ENCODE measurements at places on chromosomes 1 and 21.

GRCh38 chr21:26437326-26438009, 135.6 kb downstream of the CYYR1 start:
- no peak for DNase-seq

GRCh38 chr1:205257735-205258134, 30.0 kb downstream of the TMCC2 start:
- no peak for DNase-seq

- no peak for DNase-seq
Measured at GRCh38 chr1:154154534-154155191, at the start of gene NUP210L. Gene NUP210L (minus strand): TSS chr1:154155073.

- no peak for DNase-seq
Measured at GRCh38 chr21:27818847-27819246, 852.0 kb upstream of the ADAMTS5 start.

DNA sequence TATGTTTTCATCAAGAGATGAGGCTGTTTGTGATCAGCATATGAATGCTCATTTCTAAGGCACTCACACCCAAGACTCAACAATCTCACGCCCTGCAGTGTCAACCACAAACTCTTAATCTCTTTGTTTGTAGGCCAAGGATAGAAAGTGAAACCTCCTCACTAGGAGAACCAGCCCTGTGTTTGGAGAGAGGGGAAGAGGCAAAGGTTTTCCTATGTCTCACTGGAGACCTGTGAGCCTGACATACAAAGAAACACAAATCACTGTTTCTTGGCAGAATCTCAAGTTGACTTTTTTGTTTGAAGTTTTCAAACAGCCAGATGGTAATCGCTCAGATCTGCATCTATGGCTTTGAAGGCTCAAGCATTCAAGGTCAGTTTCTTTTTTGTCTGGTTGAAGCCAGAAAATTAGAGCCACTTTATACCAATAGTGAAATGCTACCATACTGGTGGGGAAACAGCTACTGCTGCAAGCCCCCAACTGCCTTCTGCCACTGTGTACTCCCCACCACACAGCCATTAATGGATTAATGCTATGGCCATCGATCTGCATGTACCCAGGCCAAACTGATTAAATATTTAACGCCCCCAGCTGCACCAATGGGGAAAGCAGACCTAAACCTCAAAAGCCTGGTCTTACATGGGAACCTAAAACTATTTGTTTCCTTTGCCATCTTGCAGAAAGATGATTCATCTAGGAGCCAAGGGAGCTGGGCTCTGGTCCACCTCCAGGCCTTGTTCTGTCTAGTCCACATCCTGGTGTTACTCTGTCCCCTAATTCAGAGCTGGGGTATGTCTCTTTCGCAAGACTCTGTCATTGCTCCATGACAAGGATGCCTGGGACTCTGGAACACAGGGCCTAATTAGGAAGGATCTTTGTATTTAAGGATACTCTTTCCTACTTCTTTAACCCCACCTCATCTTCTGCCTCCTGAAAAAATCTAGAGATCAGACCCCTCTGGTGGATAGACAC, 16.3 kb downstream of the PDZK1 start:
- peak; percentile 10 for DNase-seq

GRCh38 chr21:35005560-35006224, 43.4 kb downstream of the RUNX1 start:
- no peak for DNase-seq

- no peak for DNase-seq
Measured at GRCh38 chr1:30042438-30043147, 680.8 kb downstream of the MATN1 start.

GRCh38 chr1:96715482-96715881, 6.1 kb upstream of the PTBP2 start:
- DNase-seq = no peak

DNA sequence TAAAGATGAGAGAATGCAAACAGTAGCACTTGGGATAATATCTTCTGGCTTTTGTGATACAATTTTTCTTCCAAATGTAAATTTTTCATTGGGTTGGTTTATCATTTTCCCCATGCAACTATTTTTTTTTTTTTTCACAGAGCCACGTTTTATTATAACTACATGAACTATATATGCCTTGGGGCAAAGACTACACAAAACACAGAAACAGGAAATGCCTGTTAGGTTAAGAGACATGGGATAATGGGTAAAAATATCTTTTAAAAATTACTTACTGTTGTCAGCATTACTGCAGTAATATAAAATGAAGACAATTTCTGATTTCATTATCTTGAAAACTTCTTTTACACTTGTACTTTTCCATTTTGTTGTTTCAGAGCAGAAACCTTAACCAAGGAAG, 74.6 kb downstream of the DISP1 start:
- no peak for DNase-seq

- no peak for DNase-seq
Measured at GRCh38 chr1:50971748-50972305, 1.8 kb downstream of the CDKN2C start.

- no peak for DNase-seq
Measured at GRCh38 chr1:177615251-177615650, 354.6 kb downstream of the SEC16B start.

GRCh38 chr1:53643881-53644390, 95.0 kb downstream of the GLIS1 start:
- no peak for DNase-seq

DNA sequence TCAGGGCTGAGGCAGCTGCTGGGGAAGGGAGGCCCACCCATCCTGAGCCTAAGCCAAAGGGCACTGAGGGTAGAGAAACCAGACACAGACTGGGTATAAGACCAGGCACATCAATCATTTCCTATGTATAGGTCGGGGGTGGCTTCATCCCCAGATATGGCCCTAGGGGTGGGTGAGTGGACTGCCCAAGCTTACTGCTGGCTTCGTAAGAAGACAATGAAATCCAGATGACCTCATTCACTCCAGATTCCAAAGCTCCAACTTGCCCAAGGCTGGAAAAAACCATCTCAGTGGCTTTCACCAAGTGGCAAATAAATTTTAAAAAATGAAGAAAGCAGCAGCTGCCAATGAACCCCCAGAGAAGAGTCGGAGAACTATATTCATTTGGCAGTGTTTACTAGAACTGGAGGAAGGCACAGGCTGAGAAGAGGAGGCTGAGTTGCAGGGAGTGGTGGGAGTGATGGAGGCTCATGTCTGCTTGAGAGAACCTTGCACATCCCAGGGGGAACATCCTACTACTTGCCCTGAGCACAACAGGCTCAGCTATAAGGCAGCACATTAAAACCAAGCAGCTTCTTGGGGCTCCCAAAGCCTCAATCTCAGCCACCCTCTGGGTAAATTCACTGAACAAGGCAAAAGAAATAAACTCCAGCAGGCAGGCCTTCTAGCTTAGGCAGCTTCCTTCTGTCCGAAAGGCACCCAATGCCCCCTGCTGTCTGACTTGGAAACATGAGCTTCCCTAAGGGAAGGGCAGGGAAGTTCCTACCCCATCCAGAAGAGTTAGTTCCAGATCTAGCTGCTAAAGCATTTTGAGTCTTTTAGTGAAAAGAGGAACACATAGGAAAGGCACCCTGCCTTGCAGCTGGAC, 14.1 kb downstream of the PEA15 start:
- no peak for DNase-seq

- no peak for DNase-seq
Measured at GRCh38 chr21:34597406-34597805, 17.5 kb downstream of the RCAN1 start.

GRCh38 chr1:101198842-101199636, 37.8 kb upstream of the S1PR1 start:
- DNase-seq = no peak

DNA sequence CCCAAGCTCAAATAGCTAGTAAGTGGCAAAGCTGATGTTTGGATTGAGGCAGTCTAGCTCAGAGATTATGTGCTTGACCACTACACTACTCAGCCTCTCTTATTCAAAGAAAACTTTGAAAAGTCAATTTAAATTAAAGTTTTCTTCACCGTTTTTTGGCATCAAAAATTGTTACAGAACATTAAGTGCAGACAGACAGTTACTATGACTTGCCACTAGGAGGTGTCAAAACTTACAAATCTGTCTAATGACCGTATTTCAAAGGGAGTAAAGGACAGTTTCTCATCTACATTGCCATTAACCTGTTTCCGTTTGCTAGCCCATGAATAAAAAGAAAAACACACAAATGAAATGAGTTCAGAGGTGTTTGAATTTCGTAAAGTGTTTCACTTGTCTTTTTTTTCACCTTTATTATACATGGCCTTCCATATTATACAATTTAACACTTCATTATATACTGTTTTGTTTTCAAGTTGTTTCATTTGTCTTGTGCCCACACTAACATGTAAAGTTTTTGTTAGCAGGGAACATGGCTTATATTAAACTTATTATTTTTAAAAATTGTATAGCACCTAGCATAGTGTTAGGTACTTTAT, 57.4 kb upstream of the MTF2 start:
- no peak for DNase-seq

DNA sequence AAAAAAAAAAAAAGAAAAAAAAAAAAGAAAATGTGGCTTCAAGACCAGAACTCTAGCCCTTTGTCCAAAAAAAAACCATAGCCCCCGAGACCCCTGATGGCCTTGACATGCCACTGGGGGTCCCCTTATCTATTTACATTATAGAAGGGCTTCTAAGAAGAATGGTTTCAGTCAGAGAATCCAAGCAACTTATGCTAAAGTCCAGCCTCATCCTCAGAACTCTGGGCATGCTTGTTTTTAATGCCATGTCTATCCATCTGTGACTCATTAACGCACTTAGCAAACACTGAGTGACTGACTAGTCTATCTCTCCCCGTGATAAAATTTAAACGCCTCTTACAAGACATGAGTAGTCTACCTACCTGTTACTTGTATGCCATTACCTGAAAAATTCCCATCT, 29.3 kb downstream of the ERG start:
- DNase-seq = no peak

GRCh38 chr1:160438317-160438918, 38.1 kb downstream of the VANGL2 start:
- DNase-seq = no peak

DNA sequence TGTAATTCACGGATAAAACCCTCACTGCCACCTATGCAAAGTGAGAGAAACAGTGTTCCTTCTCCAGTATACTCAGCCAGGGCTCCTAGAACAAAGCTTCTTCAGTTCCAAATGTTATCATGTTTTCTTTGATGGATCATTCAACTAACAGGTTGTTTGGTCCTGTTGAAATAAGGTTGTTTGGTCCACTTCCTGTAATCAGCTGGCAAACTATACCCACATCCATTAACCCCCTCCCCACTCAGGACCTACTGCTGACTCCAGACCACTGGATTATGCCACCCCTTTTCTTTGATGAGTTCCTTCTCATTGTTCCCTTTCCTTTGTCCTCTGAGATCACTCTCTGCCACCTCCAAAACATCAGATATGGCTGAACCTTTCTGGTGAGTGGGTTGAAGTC, 267.7 kb upstream of the USP25 start:
- DNase-seq = no peak

DNA sequence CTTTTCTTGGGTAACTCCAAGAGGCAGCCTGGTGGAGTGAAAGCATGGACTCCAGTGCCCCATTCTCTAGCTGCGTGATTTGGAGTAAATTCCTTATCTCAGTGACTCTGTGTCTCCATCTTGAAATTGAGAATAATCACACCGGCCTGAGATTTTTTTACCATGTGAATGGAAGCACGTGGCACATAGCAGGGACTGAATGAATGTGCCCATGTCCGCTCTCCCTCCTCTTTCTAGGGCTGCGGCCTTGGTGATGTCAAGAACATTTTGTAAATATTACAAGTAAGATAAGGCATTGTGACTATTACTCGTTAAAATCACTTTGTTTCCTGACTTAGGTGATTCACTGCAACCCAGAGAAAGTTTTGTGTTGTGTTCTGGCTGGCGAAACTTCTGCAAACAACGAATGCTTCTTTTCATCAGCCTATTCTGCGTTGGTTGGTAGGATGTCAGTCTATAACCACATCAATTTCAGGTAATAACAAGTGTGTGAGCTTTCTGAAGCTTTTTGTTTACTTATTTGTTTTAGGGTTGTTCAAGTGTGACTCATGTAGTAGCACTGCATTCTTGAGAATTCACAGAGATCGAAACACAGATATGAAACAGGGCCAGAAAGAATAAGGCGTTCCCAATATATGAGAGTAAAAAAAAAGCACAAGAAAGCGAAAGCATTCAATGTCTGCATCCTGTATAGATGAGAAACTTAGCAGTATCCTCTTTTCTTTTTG, 135.7 kb upstream of the SLC45A1 start:
- DNase-seq = no peak

DNA sequence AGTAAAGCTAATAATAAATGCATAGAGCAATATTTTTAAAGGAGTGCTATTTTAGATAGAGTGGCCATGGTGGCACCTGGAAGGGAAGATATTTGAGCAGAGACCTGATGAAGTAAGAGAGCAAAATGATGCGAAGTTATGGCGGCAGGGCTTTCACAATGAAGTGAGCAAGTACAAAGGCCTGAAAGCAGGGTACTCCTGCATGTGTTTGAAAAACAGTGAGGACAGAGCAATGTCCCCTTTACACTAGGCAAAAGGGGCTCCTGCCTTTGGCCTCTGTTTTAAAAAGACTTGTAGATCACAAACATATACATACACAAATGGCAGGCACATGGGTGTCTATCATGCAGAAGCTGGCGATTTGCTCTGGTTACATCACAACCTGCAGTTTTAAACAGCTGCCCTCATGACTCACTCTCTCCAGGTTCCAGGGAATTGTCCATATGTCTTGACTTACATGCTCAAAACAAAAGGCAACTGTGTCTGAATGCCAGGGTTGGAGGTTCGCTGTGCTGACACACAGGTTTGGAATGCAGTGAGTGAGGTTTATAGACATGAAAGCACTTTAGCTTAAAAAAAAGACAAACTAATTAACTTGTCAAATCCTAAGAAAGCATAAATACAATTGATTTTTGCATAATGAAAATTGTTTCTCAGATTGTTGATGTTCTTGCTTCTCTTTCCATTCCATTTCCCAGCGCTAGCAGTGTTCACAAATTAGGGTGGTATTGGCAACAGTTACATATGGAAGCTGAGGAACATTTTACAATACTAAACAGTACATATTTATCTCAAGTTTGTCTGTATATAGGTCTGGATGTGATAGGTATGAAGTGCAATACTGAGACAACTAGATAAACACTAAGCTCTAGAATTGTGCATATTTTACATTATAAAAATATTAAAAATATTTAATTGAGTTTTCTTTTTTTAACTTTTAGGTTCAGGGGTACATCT, 313.9 kb downstream of the BARHL2 start:
- no peak for DNase-seq

DNA sequence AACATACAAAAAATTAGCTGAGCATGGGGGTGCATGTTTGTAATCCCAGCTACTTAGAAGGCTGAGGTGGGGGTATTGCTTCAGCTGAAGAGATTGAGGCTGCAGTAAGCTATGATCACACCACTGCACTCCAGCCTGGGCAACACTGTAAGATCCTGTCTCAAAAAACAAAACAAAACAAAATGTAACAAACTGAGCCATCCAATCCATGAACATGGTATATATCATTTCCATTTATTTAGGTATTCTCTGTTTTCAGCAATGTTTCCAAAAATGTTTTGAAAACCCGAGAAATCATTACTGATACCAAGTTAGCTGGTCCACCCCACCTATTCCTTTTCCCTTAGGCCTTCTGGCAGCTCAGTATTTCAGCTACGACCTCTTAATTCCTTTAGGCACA, 18.4 kb downstream of the ATPAF1 start:
- no peak for DNase-seq

Data from stimulated activated CD8-positive, alpha-beta memory T cell treated with anti-CD3 and anti-CD28 coated beads, Interleukin-7, amount 100 ng/mL, for 1 hour (primary cell).